Activated CD4-positive, alpha-beta T cell treated with anti-CD3 and anti-CD28 coated beads, Interleukin-2, amount 50 U/mL, for 24 hours (primary cell): ENCODE measurements at places on chromosomes 6 and 20.

DNA sequence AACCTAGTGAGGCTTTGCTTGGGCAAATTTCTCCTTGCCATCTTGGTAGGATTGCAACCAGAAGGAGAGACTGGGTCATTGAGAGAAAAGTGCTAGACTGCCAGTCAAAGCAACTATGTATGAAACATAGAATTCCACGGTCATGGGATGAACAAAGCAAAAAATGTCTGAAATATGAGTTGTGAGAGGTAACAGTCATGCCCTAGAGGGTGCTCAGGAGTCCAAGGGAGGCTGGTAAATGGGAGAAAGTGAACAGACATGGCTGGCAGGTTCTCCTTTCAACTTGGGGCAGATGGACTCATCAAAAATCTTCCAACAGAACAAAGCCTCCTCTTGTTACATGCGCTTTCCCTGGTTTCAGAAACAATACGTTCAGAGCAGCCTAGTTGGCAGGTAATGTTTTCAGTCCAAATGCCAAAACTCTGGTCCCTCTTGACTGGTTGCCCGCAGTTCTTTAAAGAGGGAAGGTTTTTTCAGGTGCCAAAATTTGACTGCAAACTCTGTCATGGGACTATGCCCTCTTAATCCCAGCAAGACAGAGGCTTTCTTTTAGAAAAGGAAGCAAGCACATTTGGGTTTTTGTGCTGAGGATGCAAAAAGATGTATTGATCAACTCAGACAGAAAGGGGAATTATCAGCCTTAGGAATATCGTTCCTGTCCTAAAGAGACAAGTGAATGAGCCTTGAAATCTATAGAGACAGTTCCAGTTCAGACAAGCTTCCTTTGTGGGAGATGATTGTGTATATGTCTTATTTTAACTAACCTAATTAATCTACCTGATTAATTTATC is 68.5 kb upstream of the SASH1 start:
- DNase-seq = no peak

DNA sequence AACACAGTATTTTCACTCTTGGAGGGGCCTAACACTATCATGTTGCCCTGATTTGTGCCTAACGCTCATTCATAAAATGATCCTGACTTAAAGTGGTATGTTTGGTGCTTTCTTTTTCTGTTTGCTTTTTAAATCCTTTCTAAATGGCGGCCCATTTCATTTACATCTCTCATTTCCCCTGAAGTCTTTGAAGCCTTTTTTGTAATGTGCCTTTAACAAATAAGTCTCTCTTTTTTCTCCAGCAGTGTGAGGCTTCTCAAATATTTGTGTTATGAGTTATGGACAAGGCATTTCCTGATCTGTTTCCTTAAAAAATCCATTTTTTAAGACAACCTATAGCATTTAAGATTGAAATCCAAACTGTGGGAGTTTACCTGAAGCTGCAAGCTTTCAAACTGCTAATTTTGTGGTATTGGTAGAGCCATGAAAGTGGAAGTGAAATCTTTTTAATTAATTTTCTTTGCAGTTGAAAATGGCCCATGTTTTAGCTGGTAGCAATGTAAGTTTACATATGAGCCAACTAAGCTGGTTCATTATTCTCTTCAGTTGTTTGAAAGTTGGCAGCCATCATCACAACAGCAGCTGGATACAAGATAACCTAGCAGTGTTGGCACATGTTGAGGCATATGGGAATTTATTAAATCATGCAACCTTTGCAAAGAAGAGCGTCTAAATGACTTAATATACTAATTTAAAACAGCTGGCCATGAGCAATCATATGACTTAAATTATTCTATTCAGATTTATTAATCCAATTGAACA is 469.7 kb downstream of the CDKAL1 start:
- DNase-seq = no peak

DNA sequence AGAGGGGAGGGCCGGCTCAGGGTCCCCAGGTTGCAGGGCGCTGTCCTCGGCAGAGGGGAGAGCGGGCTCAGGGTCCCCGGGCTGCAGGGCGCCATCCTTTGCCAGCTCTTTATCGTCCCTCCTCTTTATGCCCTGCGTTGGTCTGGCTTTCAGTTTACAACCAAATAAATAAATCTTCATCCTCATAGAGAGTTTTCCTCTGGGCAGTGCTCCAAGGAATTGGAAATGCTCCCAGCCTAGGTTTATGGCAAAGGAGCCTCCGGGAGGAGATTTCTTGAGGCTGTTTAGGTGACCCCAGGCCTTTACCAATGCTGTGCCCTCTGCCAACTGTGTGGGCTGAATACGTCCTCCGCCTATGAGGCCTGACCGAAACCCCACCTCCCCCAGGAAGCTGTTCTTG is 60.2 kb downstream of the CHMP4B start:
- DNase-seq = no peak

GRCh38 chr6:39517756-39518155 is 195.3 kb upstream of the KCNK16 start:
- no peak for DNase-seq

DNA sequence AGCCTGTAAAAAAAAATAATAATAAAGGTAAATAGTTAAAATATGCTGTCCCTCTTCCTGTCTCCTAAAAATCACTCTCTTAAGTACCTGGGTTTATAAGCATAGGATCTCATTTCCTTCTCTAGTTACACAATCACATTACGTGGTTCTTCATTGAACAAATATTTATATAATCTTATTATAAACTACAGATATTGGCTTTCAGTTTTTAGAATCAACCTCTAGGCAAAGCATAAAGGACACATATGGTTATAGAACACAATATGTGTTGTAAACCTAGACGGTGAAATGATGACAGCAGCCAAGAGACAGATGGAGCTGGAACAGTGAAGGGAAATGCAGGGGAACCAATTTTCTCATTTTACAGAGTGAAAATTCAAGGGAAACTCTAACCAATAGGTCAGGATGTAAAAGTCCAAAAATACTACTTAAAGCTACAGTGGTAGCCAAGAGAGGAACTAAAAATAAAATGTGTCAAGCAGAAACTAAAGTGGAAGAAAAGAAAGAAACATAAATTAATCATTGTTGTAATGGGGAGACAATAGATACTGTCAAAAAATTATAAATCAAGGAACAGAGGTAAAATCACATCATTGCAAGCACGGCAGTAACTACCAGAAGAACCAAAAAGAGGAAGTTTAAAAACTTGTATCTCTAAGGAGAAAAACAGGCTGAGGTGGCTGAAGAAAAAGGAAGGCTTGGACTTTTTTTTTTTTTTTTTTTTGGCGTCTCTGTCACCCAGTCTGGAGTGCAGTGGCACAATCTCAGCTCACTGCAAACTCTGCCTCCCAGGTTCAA is 82.8 kb upstream of the CDYL start:
- DNase-seq = no peak

DNA sequence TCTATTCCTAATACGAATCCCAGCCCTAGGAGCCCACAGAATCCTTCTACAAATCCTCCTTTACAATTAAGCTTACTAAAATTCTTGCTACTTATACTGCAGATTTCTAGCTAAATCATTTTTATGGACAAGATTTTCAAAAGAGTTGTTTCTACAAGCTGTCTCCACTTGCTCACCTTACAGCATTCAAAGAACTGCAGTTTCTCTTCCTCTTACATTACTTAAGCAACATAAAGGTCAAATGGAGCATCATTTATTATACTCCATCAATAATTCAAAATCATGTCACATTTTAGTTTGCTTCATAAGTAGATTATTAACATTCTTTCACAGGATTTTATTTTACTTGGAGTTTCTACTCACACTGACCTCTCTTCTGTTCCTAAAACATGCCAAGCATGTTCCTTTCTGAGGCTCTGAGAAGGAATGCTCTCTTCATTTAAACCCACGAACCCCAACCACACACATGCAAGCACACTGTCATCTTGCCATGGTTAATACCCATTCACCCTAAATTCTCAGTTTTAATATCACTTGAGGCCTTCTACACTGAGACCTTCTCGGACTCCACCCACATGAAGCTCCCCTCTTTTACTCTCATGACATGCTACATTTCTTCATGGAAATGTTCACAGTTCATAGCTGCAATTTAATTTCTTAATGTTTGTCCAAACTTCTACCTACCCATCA is 388.2 kb downstream of the TBC1D32 start:
- DNase-seq = no peak

DNA sequence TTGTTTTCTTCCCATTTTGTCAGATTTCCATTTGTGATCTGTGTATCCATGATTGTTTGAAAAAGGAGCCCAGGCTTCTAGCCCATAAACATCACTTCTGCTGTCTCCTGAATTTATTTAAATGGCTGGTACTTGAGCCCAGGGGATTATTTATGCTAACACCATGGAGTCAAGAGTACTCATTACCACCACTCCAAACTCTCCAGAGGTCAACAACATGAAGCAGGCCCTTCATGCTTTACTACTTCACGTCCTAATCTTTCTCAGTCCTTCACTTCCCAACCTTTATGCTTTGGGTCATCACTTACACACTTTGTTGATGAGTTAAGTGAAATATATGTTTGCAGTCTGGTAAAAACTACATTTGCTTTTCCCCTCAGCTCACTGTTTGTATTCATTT is 247.8 kb downstream of the BMP2 start:
- no peak for DNase-seq

DNA sequence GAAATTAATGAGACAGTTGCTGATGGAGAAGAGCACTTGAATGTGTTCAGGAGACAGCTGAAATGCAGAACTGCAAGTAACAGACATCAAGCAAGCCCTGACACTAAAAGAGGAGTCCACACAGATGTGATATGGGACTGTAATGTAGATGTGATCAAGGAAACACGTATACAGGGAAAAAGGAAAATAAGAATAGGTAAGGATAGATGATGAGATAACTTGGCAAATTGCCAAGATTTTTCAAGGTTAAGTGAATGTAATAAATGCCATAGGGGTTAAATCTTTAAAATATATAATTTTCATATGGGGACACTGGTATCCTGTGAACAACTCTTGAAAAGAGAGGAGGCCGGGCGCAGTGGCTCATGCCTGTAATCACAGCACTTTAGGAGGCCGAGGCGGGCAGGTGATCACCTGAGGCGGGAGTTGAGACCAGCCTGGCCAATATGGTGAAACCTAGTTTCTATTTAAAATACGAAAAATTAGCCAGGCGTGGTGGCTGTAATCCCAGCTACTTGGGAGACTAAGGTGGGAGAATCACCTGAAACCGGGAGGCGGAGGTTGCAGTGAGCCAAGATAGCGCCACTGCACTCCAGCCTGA is 7.2 kb upstream of the SNX14 start:
- DNase-seq = no peak

DNA sequence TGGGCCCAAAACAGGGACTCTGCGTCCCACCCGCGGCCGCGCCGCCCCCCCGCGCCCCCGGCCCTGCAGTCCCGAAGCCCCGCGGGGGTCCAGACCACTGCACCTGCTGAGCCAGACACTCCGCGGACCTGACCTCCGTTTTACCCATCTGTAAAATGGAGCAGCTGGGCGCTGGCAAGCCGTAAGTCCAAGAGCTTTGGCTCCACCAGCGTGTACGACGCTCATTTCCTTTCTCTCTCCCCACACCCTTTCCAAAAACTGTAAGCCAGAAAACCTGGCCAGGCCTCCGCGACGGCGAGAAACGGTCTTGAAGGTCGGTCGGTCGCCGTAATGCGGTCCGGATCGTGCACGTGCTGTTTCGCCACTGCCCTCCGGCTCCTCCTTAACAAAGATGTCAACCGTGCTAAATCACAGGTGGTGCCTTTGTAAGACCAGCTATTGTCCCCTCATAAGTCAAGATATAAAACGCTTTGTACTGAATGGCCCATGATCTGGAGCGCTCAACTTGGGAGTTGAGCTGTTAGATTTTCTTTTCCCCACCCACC is 7.8 kb upstream of the NR2E1 start:
- DNase-seq = no peak

DNA sequence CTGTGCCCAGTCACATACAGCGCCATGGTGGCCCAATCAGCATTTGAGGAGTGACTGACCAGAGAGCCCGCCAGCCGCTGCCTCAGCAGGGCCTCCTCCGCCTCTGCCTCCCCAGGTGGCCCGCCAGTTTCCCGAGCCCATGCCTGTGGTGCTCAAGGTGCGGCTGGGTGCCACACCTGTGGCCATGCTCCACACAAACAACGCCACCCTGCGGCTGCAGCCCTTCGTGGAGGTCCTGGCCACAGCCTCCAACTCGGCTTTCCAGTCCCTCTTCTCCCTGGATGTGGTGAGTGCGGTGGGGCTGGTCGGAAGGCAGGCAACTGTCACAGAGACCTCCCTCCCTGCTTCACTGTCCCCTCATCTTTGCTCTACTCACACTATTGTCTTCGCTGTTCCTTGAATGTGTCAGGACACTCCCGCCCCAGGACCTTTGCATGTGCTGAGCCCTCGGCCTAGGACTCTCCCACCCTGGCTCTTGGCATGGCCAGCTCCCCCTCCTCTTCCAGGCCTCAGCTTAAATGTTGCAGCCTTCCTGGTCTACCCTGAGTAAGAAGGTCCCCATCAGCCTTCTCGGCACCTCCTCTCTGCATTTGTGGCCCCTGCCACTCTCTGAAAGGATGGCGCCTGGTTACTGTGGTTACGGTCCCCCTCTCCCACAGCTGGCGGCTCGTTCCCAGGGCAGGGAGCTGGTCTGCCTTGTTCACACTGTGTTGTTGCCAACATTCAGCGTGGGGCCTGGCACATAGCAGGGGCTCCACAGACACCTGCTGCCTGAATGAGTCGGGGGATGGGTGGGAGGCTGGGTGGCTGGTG is 11.8 kb upstream of the BPIFB6 start:
- no peak for DNase-seq
